Endothelial cell of umbilical vein (primary cell): ENCODE measurements at places on chromosomes 7 and 10. TPM values are rescaled to one million over a fixed set of nuclear protein-coding genes. Genes with fewer than 3 reads are reported as not detected.

DNA sequence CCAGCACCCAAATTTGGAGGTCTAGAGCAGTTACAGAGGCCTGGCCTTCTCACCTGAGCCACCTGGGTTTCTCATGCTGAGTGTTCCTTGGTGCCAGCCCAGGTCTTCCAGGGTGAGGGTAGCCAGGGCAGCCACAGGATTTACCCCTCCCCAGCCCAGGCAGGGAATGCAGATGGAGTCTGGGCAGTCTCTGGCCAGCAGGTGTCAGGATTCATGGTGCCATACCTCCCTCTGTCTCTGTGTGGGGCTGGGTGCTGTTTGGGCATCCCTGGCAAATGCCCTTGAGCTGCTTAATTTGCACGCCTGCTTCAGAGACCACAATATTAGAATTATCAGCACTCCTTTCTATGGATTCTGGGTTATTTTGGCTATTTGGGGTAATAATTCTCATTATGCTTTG lies 246.7 kb downstream of the GFRA1 start:
- no peak for DNase-seq
- no peaks in the 10 kb centered on the region for H3K36me3 ChIP-seq
- H3K27me3 ChIP-seq, result no peaks in the 10 kb centered on the region
- no peaks in the 10 kb centered on the region for H3K4me1 ChIP-seq
- H3K4me3 ChIP-seq, result no peak overlapping the region

DNA sequence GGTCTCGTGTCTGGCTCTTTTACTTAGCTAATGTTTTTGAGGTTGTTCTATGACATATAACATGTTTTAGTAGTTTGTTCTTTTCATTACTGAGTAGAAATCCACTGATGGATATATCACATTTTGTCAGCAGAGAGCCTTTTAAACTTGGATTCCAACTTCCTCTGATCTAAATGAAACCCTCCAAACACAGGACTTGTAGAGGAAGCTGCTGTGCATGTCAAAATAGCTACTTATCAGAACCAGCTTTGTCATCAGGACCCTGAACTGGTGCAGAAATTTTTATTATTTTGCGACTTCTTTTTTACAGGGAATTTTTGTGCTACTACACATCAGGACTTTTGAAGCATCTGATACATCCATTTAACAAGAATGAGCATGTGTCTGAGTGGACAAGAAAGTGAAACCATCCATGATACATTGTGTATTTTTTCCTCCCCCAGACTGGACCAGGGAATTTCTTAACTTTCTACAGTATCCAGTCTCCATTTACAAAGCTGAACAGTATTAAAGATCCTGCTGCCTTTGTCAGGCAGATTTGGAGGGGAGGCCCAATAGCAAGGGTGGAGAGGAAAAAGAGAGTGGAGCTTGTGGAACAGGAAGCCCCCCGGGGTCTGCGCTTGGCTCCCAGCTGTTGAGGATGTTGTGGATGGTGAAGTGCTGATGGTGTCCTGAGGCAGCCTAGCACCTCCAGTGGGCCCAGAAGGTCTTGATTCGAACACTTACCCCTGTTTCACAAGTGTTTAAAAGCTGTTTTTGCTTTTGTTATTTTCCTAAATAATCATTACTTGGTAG lies 29.3 kb upstream of the MTPAP start:
- no peak for DNase-seq
- H3K27me3 ChIP-seq, result peaks cover 5% of the 10 kb centered on the region
- H3K4me1 ChIP-seq, result no peaks in the 10 kb centered on the region
- H3K4me3 ChIP-seq, result no peak overlapping the region
- no peaks in the 10 kb centered on the region for H3K36me3 ChIP-seq
- H3K27ac ChIP-seq, result no peak overlapping the region

DNA sequence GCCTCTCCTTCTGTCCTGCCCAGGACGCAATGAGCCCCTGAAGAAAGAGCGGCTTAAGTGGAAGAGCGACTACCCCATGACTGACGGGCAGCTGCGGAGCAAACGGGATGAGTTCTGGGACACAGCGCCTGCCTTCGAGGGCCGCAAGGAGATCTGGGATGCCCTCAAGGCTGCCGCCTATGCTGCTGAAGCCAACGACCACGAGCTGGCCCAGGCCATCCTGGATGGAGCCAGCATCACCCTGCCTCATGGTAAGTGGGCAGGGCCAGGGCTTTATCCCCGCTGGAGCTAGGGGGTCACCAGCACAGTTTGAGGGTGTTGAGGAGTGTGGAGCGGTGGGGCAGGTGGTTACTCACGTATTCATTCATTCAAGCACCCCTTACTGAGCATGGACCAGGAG lies 4.7 kb upstream of the ANKRD2 start:
- H3K27me3 ChIP-seq, result no peaks in the 10 kb centered on the region
- no peak overlapping the region for H3K27ac ChIP-seq
- peaks cover 3% of the 10 kb centered on the region for H3K36me3 ChIP-seq
- no peaks in the 10 kb centered on the region for H3K4me1 ChIP-seq
- no peak overlapping the region for H3K4me3 ChIP-seq
- DNase-seq, result no peak

GRCh38 chr7:47285860-47286491 lies 295.9 kb downstream of the TNS3 start:
- H3K27ac ChIP-seq, result no peak overlapping the region
- H3K4me1 ChIP-seq, result peaks cover 5% of the 10 kb centered on the region
- no peak overlapping the region for H3K4me3 ChIP-seq
- DNase-seq, result no peak
- no peaks in the 10 kb centered on the region for H3K36me3 ChIP-seq
- no peaks in the 10 kb centered on the region for H3K27me3 ChIP-seq

GRCh38 chr10:99809931-99810615 lies 27.6 kb downstream of the ABCC2 start:
- H3K4me3 ChIP-seq, result no peak overlapping the region
- no peaks in the 10 kb centered on the region for H3K27me3 ChIP-seq
- H3K36me3 ChIP-seq, result no peaks in the 10 kb centered on the region

DNA sequence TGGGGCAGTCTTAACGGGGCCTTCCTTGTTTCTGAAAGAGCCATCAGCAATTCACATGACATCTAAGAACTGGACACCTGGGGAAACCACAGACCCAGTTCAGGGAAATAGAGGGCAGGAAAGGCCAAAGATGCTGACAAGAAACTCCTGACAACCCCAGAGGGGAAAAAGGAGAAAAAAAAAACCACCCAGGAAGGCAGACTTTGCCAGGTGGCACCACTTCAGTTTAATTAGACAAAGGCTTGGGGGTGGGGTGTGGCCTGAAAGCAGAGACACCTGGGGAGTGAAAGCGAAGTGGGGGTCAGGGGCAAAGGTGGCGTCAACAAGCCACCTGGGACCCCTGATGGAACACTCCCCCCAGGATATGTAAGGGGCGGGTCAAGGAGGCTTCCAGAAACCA lies 53.6 kb downstream of the RAB11FIP2 start:
- H3K4me1 ChIP-seq, result no peaks in the 10 kb centered on the region
- H3K27ac ChIP-seq, result no peak overlapping the region

DNA sequence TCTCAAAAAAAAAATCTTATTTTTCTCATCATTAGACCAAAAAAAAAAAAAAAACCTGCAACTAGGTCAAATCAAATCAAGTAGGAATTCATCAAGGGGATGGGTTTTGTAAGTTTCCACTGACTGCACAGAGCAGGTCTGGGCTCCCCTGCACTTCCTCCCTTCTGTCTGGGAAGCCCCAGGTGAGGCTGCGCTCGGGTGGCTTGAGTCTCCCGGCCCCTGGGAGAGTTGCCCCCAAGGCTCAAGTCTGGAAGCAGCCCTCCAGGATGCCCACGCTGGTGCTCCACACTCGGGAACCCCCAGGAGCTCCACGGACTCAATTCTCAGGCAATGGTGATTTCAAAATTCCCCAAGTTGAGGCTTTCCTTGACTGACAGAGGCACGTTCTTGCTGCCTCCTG lies 41.7 kb upstream of the RBM33 start:
- H3K4me1 ChIP-seq, result no peaks in the 10 kb centered on the region
- H3K4me3 ChIP-seq, result no peak overlapping the region
- no peak overlapping the region for H3K27ac ChIP-seq
- no peak for DNase-seq

DNA sequence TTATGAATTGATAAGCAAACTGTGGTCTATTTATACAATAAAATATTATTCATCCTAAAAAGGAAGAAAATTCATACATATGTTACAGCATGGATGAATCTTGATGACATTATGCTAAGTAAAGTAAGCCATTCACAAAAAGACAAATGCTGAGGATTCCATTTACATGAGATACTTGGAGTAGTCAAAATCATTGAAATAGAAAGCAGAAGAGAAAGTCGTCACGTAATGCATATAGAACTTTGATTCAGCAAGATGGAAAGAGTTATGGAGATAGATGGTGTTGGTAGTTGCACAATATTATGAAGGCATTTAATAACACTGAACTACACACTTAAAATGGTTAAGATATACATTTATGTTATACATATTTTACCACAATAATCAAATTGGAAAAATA lies 309.7 kb upstream of the KLF6 start:
- H3K36me3 ChIP-seq, result no peaks in the 10 kb centered on the region
- no peaks in the 10 kb centered on the region for H3K27me3 ChIP-seq
- no peak for DNase-seq
- H3K4me3 ChIP-seq, result no peak overlapping the region
- H3K27ac ChIP-seq, result no peak overlapping the region
- H3K4me1 ChIP-seq, result no peaks in the 10 kb centered on the region

GRCh38 chr10:14302035-14302434 lies 28.7 kb downstream of the FRMD4A start:
- no peaks in the 10 kb centered on the region for H3K4me1 ChIP-seq
- H3K36me3 ChIP-seq, result no peaks in the 10 kb centered on the region
- DNase-seq, result peak; percentile 26

NKX1-2 gene
- not detected in 2 replicates for total RNA-seq

HOXA7 gene
- total RNA-seq, result 15.6 and 18.5 TPM in 2 replicates

GPC2 gene
- 17.5 and 20.9 TPM in 2 replicates for total RNA-seq

PON1 gene
- not detected in 2 replicates for total RNA-seq

CNPY1 gene
- total RNA-seq, result not detected in 2 replicates
